ENCODE measurements at places on chromosomes 11 and 22.

DNA sequence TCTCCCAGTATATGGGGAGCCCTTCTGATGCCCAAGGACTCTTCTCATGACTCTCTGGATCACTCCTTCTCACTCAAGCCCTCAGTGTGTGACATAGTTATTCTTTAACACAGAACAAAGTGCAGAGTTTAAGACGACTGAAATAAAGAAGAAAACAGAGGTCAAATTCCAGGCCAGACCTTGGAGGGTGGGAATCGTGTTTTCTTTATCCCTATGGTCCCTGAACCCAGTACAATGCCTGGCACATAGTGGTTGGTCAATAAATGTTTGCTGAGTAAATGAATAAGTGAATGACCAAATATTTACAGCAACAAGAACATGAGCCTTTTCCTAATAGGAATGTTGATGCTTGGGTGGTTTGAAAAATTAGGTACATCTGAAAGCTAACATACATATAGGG is 28.8 kb downstream of the VSTM5 start:
- DNase-seq: no peak

DNA sequence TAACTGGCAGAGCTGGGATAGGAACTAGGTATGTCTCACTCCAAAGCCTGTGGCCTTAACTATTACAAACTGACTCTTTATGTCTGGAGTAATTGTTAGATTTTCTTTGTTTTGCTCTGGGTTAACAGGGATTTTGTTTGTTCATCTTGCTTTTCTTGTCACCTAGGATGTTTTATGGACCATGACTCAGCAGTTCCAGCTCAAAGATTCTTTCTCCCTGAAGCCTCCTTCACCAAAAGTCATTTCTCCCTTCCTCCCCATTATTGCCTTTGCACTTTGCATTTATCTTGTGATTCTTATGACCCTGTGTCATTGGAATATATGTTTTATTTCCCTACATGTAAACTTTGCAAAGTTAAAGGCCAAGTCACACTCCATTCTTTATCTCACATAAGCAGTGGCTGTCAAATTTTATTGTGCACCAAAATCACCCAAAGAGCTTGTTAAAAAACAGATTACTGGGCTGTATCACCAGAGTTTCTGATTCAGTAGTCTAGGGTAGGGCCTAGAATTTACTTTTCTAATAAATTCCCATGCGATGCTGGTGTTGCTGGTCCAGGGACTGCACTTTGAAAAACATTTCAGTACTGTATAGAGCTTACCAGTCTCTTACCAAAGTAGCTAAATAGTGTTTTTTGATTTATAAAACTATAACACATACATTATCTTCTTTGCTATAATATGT is 327.7 kb downstream of the DLG2 start:
- no peak for DNase-seq

DNA sequence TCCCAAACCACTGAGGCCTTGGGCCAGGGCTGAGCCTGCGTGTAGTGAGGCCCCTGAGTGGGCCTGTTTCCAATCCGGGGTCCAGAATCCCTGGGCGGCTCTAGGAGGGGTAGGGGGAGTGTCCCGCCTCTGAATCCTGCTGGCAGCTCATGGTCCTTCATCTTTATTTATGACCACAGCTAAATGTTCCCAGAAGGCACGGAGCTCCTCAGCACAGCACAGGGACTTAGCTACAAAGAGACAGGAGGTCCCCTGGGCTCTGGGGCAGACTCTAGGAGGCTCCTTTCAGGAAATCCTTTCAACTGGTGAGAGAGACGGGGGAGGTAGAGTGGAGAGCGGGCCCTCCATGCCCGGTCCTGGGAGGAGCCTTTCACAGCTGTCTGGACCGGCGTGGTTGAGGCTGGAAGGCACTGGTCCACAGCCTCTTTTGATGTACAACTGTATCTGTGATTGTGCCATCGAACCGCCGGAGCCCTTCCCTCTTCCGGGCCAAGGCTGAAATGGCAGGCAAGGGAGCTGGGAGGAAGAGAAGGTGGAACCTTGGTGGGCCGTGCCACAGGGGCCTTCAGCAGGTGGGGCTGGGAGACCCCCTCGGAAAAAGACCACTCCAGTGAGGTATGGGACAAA is 46.8 kb downstream of the SCUBE1 start:
- DNase-seq: no peak

DNA sequence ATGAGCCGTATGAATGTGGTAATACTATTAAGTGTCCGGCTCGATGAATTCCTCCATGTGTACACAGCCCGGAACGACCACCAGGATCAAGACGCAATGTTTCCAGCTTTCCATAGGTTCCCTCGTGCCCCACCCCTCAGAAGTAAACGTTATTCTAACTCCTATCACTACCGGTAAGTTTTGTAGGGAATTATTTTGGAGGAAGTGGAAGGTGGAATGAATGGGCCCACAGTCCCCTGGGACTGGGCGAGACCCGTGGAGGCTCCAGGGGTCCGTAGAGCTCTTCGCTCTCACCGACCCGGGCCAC is 720 bp upstream of the FAR1 start:
- no peak for DNase-seq

DNA sequence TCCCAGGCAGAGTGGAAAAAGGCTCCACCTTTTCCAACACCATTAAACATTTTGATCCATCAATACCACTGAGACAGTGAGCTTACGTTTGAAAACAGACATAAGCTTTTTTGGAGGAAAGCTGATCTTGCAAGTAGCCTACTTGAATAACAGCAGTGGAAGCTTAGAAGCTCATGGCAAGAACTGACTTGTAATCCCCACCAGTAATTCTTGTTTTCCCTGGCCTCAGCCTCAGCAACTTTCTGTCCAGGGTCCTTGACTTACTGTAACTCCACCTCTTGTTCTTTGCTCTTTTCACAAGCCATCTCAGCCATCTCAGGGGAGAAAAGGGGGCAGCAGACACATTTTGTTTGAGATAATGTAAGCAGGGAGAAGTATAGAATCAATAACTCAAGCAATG is 12.3 kb upstream of the MPZL2 start:
- DNase-seq: no peak
